ENCODE measurements at places on chromosomes 13 and 19.

DNA sequence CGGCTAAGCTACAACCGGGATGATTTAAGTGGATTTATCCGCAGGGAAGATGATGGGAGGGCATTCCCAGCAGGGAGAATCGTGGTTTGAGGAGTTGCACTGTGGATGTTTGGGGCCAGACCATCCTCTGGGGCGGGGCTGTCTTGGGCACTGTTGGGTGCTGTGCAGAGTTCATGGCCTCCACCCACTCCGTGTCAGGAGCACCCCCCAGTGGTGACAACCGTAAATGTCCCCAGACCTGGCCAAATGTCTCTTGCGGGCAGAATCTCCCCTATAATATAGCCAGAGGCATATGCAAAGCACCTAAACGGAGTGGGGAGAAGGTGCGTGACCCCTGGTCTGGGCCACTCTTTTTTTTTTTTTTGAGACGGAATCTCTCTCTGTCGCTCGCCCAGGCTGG lies 40.2 kb downstream of the SMIM24 start:
- DNase-seq = no peak

DNA sequence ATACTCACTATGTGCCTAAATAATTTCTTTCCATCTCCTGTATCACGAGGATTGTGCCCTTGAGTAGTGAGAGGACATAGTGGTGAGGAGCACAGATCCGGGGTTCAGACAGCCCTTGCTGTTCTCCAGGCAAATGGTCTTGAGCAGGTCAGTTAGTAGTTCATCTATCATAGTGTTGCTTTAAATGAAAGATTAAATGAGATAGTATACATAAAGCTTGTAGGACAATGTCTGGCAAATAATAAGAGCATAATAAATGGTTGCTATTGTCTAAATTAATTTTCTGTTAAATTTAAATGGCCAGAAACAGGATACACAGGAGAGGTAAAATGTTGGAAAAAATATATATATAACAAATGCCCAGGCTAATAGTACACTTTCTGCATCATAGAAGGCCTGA lies 23.4 kb downstream of the FAM124A start:
- no peak for DNase-seq

DNA sequence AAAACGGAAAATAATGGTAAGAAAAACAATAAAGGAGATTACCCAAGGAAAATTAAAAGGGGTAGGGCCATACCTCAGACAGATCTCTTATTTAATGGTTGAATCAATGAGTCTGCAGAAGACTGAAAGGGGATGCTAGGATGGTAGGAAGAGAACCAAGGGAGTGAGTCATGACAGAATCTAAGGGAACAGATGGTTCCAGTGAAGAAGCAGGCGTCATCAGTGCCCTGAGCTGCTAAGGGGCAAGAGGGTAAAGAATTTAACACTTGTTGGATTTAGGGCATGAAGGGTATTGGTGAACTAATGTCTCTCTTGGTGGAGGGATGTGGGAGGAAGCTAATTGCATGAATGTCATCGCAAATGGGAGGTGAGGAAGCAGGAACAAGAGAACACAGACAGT lies 329.2 kb upstream of the TSHZ3 start:
- no peak for DNase-seq

DNA sequence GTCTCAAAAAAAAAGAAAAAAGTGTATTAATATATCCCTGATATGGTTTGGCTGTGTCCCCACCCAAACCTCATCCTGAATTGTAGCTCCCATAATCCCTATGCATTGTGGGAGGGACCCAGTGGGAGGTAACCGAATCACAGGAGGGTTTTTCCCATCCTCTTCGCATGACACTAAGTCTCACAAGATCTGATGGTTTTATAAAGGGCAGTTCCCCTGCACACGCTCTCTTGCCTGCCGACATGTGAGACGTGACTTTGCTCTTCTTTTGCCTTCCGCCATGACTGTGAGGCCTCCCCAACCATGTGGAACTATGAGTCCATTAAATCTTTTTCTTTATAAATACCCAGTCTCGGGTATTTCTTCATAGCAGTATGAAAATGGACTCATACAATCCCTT lies 17.7 kb downstream of the STK24 start:
- DNase-seq = no peak
